NCI-H187 (cell line): ENCODE measurements at places on chromosomes 13 and 19.

- no peak for DNase-seq
Measured at GRCh38 chr13:61935710-61936109, 520.1 kb upstream of the PCDH20 start.

- no peak for DNase-seq
Measured at GRCh38 chr19:5765220-5765619, 19.3 kb downstream of the PRR22 start.

DNA sequence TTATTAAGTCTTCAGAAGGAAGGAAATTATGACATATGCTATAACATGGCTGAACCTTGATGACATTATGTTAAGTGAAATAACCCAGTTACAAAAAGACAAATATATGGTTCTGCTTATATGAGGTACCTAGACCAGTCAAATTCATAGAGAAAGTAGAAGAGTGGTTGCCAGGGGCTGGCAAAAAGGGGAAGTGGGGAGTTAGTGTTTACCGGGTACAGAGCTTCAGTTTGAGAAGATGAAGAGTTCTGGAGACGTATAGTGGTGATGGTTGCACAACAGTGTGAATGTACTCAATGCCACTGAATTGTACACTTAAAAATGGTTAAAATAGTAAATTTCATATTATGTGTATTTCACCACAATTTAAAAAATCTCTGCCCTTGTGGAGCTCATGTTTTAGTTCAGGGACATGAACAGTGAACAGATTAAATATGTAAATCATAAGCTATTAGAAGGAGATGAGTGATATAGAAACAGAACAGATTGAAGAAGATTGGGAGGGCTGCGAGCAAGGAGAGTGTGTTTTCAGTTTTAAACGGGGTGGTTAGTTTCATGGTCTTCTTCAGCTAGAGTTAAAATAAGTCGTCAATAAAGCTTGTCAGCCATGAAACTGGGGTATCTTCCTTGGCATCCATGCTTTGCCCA, 355.2 kb downstream of the KCNRG start:
- DNase-seq, result no peak

GRCh38 chr13:30196025-30196424, 111.3 kb downstream of the KATNAL1 start:
- DNase-seq, result no peak

DNA sequence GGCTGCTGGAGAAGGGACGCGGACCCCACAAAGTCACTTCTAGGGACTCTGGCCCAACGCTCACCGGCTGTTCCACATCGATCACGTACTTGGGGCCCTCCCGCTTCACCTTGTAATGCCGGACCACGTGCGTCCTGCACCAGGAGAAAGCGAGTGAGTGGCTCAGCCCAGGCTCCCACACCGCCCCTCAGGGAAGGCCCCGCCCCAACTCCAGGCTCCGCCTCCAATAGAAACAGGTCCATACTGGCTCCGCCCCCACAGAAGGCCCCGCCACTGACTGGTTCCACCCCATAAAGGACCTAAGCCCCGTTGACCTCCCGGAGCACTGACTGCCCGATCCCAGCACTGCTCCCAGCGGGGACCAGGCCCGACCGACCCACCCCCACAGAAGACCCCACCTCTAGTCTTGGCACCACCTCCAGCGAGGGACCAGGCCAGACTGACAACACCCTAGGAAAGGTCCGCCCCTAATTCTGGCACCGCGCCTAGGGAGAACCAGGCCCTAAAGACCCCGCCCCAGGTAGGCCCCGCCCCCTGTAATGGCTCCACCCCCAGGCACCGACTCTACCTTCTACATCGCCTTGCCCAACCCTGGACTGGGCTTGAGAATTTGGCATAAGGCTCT, 11.3 kb downstream of the STAP2 start:
- DNase-seq, result peak; percentile 47

DNA sequence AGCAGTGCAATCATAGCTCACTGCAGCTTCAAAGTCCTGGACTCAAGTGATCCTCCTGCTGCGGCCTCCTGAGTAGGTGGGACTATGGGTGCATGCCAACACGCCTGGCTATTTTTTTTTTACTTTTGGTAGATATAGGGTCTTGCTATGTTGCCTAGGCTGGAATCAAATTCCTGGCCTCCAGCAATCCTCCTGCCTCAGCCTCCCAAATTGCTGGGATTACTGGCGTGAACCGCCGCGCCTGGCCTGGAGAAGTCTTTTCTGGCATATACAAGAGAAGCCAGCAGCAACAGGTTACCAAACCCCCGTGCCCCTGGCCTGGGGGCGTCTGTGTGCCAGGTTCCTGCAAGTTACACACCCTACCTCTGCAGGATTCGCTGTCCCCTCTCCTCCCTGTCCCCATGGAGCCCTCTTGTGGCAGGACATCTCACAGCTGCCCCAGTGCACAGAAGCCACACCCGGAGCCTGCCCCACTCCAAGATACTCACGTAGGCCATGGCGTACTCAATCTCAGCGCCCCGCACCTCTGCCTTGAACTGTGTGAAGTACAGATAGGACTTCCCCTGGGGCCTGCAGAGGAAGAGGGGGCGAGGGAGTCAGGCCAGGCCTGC, 9.9 kb downstream of the MYDGF start:
- DNase-seq, result no peak

DNA sequence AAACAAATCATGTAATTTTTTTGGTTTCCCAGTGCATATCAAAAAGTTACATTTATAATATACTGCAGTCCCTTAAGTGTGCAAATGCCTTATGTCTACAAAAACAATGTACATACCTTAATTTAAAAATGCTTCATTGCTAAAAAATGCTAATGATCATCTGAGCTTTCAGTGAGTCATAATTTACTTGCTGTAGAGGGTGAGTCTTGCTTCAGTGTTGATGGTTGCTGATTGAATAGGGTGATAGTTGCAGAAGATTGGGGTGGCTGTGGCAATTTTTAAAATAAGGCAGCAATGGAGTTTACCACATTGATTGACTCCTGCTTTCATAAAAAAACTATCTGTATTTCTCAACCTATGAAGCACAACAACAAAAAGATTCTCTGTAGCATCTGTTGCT, 613.9 kb downstream of the TBC1D4 start:
- no peak for DNase-seq

DNA sequence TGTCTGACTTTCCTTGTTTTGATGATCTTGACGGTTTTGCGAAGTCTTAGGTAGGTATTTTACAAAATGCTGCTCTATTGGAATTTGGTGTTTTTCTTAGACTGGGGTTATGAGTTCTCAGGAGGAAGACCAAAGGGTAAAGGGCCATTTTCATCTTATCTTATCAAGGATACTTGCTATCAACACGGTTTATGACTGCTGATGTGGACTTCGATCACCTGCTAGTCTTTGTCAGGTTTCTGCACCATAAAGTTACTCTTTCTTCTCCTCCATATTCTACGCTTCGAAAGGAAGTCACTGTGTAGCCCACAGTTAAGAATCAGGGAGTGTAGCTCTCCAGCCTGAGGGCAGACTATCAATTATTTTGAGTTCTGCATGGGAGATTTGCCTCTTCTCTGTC, 7.4 kb upstream of the CEBPG start:
- no peak for DNase-seq

- DNase-seq, result no peak
Measured at GRCh38 chr19:48122421-48122820, 11.8 kb upstream of the PLA2G4C start.

DNA sequence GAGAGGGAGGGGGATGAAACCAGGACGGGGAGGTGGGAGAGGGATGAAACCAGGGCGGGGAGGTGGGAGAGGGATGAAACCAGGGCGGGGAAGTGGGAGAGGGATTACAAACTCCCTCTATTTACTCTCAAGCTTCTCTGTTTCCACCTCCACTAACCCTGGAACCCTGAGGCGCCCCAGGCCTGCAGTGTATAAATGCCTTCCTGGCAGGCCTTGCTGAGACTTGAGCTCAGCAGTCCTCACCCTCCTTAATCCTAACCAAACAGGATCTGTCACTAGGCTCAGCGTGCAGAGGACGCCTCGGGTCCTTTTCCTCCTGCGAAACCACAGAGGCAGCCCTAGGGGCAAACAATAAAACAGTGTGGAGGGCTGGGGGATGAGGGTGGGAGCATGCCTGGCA, 32.1 kb upstream of the OR1M1 start:
- no peak for DNase-seq

DNA sequence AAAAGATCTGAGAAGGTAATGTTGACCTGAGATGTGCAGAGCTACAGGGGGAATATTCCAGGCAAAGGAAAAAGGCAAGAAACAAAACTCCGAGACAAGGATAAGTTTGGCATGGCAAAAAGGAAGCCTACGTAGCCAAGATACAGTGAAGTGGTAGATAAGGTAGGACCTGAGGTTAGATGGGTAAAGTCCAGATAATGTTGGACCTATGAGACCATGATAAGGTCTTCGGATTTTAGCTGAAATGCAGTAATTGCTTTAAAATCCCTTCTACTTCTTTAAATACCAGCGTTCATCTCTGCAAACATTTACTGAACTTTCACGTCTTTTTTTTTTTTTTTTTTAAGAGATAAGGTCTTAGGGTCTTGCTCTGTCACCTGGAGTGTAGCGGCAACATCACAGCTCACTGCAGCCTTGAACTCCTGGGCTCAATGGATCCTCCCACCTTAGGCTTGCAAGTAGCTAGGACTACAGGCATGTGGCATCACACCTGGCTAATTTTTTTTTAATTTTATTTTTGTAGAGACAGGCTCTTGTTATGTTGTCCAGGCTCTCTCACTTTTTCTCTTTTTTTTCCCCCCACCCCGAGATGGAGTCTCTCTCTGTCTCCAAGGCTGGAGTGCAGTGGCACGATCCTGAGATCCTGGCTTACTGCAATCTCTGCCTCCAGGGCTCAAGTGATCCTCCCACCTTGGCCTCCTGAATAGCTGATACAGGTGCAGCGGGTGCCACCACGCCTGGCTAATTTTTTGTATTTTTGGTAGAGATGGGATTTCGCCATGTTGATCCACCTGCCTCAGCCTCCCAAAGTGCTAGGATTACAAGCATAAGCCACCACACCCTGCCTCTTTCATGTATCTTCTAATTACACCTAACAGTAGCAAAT, 4.2 kb upstream of the WBP4 start:
- DNase-seq, result no peak

- no peak for DNase-seq
Measured at GRCh38 chr19:19343762-19344161, 23.1 kb downstream of the MAU2 start.

DNA sequence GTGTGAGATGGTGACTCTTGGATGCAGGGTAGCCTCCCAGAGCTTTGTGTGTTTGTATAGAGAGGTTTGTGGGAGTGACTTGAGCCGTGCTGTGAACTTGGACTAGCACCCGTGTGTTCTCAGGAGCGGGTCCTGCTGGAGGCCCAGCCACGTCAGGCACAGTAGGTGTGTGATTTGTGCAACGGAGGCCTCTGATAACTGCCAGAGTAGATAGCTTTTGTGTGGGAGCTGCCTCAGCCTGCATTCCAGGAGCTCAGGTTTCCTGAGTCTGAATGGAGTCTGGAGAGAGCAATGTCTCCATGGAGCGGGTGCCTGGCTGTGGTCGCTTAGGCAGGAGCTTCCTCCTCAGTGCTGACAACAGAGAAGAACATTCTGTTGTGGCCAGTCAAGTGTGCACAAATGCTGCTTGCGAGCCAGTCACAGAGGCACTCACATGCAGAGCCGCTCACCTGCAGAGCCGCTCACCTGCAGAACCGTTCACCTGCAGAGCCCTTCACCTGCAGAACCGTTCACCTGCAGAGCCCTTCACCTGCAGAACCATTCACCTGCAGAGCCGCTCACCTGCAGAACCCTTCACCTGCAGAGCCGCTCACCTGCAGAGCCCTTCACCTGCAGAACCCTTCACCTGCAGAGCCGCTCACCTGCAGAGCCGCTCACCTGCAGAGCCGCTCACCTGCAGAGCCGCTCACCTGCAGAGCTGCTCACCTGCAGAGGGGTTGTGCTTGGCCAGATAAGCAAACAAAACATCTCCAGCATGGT, 32.6 kb downstream of the TFDP1 start:
- DNase-seq, result peak; percentile 81

- no peak for DNase-seq
Measured at GRCh38 chr13:25943658-25944057, 108.2 kb downstream of the SHISA2 start.

- no peak for DNase-seq
Measured at GRCh38 chr19:23318143-23318542, 67.9 kb upstream of the ZNF724 start.

DNA sequence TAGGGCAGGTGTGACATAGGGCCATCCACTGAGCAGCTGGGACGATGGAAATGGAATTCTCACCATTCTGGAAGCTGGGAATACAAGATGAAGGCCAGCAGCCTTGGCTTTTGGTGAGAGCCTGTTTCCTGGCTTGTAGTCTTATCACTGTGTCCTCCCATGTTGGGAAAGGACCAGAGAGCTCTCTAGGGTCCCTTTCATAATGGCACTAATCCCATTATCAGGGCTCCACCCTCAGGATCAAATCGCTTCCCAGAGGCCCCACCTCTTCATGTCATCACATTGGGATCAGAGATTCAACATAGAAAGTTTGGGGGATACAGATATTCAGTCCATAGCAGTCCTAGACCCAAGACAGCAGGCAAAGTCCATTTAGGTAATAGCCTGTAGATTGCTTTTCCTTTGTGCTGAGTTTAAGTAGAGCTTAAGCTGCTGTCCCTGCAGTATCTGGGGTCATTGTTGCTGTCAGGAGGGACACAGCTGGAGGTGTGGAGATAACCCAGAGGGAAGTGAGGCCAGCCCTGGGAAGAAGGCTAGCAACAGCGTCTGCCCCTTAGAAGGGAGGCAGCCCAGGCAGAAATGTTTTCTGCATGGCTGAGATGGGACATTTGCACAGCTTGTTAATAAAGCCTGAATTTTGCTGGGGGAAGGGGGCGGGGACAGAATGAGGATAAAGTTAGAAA, 136.5 kb upstream of the GPR12 start:
- no peak for DNase-seq

- no peak for DNase-seq
Measured at GRCh38 chr19:49338023-49338677, 2.9 kb downstream of the CD37 start.

GRCh38 chr19:33424181-33424580, 50.7 kb downstream of the CEBPG start:
- no peak for DNase-seq

GRCh38 chr13:98203646-98204326, 26.7 kb upstream of the RNF113B start:
- DNase-seq, result no peak

DNA sequence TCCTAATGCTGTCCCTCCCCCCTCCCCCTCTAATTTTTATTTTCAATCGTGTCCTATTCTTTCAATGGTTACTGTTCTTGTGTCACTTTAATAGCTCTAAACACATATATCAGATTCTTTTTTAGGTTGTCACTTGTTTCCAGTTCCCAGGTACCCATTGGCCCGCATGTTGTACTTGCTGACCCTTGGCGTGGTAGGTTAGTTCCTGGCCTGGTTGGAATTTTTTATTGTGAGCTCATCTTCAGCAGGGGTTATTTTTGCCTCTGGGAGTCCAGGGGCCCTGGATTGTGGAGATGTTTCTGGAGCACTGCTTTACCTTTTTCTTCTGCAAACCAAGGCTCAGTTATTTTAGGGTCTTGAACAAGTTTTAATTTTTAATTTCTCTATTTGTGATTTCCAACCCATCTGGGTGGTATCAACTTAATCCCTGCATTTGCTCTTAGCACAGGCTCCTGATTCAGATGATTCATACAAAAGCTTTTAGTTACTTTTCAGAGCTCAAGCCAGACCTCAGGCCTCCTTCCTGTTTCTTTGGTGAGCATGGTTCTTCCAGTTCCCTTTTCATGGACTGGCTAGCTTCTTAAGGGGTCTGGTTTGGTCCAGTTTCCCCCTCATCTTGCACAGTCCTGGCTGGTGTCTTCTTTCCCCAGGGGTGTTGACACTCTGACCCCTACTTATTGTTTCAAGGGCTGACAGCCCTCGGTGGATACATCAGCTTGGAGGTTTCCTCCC, 220.5 kb downstream of the TM9SF2 start:
- DNase-seq, result no peak

- no peak for DNase-seq
Measured at GRCh38 chr19:16405797-16406196, 66.0 kb downstream of the EPS15L1 start.

GRCh38 chr13:38213314-38213713, 136.3 kb upstream of the UFM1 start:
- no peak for DNase-seq
